CD8-positive, alpha-beta memory T cell (primary cell): ENCODE measurements at places on chromosomes 12 and 14.
A peak's percentile ranks its signal among the peaks of the same experiment; 100 is the strongest.

- H3K4me3 ChIP-seq = peak overlapping the region; percentile 86
- H3K27me3 ChIP-seq = no peaks in the 10 kb centered on the region
- peak overlapping the region; percentile 71 for H3K27ac ChIP-seq
- DNase-seq = no peak
These were observed 711 bp downstream of the MARS1 start for GRCh38 chr12:57488402-57489156.

DNA sequence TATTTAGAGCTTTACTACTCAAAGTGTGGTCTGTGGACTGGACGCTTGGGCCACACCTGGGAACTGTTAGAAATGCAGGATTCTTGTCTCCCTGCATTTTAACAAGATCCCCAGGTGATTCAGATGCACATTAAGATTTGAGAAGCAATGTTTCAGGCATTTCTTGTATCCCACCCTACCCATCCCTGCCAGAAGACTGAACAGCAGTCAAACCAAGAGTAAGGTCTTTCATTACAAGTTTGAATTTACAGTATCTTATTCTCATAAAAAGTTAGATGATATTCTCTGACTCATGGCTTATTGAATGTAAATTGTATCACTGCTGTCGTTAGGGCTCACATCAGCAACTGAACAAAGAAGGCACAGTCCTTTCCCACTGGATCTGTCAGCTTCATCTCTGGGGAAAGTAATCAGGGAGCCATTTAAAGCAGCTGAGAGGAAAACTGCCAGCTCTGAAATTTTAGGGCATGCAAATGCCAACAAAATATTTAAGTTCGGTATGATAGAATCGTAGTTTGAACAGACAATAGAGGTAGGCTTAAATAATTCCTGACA is 141.1 kb downstream of the AKAP6 start:
- H3K27me3 ChIP-seq = no peaks in the 10 kb centered on the region
- H3K4me1 ChIP-seq = no peaks in the 10 kb centered on the region

DNA sequence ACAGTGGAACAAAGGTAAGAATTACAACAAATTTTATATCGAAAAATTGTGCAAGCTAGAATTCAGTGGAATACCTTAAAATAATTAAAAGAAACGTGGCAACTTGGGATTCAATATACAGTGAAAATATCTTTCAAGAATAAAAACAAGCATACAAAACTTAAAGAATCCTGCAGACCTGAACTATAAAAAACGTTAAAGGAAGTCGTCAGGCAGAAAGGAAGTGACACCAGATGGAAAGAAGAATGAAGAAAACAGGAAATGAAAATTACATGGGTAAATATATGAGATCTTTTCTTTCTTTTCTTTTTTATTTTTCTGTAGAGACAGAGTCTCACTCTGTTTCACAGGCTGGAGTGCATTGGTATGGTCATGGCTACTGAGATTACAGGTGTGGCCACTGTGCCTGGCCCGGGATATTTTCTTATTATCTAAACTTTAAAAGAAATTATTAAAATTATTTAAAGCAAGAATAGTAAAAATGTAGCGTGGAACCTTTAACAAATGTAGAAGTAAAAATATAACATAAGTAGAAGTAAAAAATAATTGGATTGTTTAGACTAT is 4.7 kb downstream of the MGP start:
- peaks cover 28% of the 10 kb centered on the region for H3K4me1 ChIP-seq
- no peak overlapping the region for H3K27ac ChIP-seq
- peak; percentile 38 for DNase-seq
- no peaks in the 10 kb centered on the region for H3K36me3 ChIP-seq
- H3K27me3 ChIP-seq = no peaks in the 10 kb centered on the region

DNA sequence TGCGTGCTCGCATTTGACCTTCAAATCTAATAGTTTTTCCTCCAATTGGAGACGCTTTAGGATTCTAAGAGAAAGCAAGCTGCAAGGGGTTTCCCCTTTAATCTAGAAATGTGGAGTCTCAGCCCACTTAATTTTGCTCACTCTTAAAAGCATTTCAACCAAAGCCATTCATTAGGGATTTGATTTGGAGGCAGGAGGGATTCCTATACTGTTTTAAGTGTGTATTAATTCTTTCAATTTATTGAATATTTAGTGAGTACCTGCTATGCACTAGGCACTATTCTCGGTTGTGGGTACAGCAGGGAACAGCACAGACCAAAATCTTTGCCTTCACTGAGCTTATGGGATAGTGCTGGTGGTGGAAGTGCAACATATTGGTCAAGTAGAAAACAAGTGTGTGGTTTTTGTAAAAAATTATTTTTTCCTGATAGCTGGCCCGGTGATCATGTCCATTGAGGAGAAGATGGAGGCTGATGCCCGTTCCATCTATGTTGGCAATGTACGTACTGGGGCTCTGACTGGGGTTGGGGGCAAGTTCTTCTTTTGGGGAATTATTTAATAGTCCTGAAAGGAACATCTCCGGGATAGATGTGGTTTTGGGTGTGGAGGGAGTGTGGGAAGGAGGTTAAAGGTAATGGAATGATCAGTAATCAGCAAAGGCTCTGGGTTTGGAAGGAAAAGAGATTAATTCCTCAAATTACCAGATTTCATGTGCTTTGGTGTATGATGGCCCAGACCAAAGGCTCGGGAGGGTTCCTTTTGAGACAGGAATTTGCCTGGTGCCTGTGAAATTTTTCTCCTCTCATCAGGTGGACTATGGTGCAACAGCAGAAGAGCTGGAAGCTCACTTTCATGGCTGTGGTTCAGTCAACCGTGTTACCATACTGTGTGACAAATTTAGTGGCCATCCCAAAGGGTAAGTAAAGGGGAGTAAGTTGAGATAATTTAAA is 1.6 kb downstream of the PABPN1 start:
- H3K4me3 ChIP-seq = peak overlapping the region; percentile 79
- no peaks in the 10 kb centered on the region for H3K27me3 ChIP-seq
- peaks cover 23% of the 10 kb centered on the region for H3K4me1 ChIP-seq
- peak overlapping the region; percentile 76 for H3K27ac ChIP-seq
- DNase-seq = no peak

DNA sequence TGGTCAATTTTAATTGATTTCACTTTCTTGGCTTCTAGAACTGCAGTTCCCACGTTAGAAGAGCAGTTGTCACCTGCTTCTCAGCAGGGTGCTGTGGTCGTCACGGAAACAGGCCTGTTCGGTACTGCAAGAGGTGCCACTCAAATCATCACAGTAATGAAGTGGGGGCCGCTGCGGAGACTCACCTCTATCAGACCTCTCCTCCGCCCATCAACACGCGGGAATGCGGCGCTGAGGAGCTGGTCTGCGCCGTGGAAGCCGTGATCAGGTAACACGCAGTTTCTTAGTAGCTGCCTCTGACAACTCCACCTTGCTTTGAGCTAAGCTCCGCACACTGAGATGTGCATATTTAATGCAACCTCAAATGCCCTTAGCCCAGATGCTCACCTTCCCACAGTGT is 107.2 kb downstream of the UNC79 start:
- H3K27ac ChIP-seq = no peak overlapping the region
- no peaks in the 10 kb centered on the region for H3K4me1 ChIP-seq
- H3K4me3 ChIP-seq = no peak overlapping the region
- no peaks in the 10 kb centered on the region for H3K36me3 ChIP-seq

DNA sequence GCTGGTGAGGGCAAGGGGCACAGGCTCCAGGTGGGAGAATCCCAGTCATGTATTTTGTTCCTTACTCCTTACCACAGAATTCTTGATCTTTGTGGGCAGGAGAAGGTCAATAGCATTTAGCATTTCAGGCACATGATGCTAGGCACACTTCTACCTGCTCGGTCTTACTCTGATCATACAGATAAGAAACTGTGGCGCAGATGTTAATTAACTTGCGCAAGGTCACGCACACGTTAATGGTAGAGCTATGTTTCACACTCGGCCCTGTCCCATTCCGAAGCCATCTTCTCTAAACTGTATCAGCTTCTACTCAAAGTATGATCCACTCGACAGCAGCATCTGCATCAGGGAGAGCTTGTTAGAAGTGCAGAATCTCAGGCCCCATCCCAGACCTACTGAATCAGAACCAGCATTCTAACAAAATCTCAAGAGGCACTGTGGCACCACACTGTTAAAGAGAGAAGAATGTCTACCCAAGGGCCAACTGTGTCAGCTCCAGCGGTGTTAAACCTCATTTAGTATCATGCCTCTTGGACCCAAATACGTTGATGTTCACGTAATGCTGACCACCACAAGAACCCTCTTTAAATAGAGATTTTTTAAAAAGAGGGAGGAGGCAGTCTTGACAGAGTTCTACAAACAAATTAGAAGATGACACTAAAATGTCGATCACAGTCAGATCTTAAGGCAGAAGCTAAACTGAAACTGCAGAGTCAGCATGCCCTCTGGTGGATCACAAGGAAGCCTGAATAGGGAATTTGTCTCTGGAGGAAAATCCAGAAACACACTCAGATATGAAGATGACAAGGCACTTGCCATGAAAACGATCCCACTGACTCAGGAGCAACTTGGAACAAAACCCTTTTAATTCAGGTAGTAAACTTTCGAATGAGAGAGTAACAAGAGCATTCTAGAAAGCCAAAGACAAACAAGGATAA is 7.3 kb downstream of the STXBP6 start:
- H3K27me3 ChIP-seq = no peaks in the 10 kb centered on the region
- H3K4me1 ChIP-seq = no peaks in the 10 kb centered on the region
- H3K27ac ChIP-seq = no peak overlapping the region
